NCI-H345 (cell line): ENCODE measurements at places on chromosomes 11 and 22.
A peak's percentile ranks its signal among the peaks of the same experiment; 100 is the strongest.

DNA sequence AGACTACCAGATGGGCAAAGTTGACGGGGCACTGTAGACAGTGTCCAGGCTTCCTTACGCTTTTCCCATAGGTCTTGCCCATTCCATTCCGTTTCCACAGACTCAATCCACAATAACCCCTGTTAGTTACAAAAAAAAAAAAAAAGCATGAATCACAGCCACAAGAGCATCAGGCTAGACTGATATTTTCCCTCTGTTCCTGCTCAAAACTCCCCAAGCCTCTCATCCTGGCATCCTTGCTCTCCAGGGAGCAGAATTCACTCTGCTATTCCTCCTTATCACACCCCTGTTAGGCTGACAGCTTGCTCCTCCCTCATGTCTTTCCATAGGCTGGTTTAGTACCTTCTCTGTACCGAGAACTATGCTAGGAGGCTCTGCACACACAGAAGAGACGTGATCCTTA lies 42.2 kb downstream of the TMEM123 start:
- DNase-seq = no peak

- no peak for DNase-seq
Observed at GRCh38 chr11:110133160-110133559, 40.0 kb downstream of the ZC3H12C start.

DNA sequence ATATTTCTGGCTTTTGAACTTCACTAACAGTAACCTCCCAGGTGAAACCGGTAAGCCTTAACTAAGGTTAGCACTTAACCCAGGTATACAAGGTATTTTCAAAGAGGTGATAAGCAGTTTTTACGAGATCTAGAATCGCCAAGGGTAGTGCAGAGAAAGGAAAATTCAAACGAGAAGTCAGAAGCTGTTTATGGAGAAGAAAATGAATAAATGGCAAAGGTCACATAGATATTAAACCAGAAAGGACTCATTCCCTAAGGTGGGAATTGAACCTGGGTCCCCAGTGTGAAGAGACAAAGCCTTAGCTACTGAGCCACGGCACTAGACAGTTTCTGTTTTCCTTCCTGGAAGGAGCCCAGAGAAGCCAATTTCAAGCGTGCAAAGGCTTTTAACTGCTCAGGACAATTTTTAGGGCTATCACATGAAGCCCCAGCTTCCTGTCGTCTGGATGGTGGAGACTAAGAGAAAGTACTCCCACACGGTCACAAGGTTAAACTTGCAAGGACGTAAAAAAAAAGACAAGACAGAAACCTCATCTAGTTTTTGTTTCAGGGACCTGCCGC lies 5.7 kb upstream of the C1QTNF6 start:
- no peak for DNase-seq

GRCh38 chr11:75103380-75104026 lies 6.8 kb upstream of the OR2AT4 start:
- DNase-seq = no peak

GRCh38 chr11:67647471-67647870 lies 3.1 kb downstream of the ACY3 start:
- no peak for DNase-seq

GRCh38 chr11:23314162-23314561 lies 453.9 kb upstream of the CCDC179 start:
- DNase-seq = no peak

- peak; percentile 42 for DNase-seq
Observed at GRCh38 chr22:17266251-17266971, 47.2 kb upstream of the ADA2 start.

DNA sequence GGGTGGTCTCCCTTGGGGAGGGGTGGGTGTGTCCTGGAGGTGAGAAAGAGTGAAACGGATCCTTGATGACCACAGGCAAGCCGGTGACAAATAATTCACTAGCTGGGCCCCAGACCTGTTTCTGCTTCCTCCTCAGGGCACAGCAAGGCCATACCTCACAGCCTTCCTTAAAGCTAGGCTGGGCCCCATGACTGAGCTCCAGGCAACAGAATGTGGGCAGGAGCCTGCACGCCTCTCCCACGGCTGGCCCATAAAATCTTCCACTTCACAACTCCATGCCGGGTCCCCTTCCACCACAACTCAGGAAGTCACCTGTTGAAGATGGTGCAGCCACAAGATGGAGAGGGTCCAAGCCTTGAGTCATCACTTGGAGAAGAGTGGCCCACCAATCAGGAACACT lies 23.9 kb downstream of the SLC22A12 start:
- no peak for DNase-seq

- DNase-seq = no peak
Observed at GRCh38 chr22:22865311-22866072, 22.1 kb upstream of the IGLL5 start.

GRCh38 chr11:118643142-118643994 lies 36.0 kb downstream of the PHLDB1 start:
- no peak for DNase-seq

DNA sequence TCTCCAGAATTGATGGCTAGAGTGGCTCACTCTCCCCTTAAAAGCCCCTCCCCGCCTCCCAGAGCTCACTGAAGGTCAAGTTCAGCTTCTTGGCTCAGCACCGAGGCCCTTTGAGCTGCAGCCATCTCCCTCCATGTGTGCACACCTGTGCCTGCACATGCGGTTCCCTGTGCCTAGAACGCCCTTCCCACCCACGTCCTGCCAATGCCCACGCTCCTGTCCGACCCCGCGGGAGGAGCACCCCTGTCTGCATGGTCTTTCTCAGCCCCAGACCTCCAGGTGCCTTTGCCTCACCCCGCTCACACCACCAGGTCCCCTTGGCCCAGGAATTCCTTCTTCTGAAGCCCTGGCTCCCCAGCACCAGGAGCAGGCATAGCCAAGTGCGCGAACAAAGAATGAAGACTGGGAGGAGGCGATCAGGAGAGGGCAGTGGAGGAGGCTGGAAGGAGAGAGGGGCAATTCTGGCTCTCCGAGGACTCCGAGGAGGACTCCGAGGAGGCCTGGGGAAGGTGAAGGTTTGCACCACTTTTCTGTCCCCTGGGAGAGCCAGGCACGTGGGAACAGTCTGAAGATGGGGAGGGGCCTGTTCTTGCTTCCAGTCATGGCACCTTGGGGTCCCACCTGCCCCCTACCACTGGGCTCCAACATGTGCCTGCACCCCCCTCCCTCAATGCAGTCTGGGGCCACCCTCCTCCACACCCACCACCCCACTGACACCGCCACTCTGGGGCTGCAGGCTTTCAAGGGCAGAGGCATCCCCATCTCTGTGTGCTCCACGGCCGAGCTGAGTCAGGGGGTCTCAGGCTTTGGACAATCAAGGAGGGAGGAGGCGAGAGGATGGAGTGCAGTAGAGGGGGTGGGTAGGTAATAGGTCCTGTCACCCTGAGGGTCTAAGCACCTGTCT lies 17.7 kb downstream of the IGF2 start:
- DNase-seq = no peak

GRCh38 chr22:37219533-37219932 lies 7.3 kb upstream of the SSTR3 start:
- no peak for DNase-seq

DNA sequence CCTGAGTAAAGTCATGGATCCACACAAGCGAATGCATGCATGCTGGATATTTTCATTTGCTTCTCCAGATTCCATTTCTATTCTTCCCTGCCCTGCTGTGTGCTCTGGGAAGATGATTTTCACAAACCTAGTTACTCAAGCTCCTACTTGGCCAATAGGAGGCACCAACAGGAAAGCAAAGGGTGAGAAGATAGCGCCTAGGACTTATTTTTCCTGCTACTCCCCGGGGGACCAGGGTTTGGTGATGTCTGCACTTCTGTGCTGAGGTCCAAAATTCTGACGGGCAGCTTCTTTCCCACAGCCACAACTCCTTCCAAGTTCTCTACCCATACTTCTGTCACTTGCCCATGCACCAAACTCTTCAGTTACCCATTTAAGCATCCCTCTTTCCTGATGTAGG lies 509.3 kb upstream of the TENM4 start:
- DNase-seq = no peak

DNA sequence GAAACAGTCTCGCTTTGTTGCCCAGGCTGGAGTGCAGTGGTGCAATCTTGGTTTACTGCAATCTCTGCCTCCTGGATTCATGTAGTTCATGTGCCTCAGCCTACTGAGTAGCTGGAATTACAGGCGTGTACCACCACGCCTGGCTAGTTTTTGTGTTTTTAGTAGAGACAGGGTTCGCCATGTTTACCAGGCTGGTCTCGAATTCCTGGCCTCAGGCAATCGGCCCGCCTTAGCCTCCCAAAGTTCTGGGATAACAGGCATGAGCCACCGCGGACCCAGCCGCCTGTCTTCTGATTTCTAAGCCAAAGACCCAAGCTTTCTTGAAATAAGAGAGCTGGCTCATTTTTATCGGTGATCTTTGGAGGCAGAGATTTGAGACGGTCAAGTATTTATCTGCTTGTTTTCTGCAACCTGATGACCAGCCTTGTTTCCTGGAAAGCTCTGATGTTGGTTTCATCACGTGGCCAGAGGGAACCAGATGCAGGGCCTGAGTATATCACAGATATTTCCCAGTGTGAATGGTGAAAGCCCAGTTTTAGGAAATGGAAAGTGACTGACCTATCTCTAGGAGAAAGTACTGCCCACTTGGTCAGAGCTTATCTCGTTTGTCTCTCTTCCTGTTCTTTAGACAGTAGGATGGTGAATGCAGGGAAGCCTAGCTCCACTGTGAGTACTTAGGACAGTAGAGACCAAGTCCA lies 5.7 kb upstream of the SIDT2 start:
- DNase-seq = no peak

DNA sequence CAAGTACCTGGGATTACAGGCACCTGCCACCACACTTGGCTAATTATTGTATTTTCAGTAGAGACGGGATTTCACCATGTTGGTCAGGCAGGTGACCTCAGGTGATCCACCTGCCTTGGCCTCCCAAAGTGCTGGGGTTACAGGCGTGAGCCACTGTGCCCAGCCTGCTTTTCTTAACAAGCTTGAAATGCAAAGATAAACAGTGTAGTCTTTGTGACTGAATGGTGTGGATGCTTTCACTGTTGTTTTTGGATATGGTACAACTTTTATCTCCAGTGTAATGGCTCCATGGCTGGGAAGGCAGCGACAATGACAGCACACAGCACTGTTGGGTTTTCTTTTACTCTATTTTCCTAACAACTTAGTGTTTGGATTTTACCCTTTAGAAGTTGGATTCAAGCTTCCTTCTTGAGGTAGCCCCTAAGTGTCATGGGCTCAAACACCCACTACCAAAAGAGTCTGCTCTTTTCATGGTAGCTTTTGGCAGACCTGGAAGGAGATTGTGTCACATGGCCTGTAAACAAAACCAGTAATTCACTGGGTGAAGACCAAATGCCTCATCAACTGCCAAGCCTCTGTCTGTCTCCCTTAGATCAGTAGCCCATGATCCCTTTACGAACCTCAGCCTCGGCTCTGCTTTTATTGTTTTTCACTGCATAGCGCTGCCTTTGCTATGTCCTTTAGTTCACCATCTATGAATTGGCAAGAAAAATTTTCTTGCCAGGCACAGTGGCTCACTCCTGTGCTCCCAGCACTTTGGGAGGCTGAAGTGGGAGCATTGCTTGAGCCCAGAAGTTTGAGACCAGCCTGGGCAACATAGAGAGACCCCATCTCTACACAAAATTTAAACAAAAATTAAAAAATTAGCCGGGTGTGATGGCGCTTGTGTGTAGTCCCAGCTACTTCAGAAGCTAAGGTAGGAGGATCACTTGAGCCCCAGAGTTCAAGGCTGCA lies 6.4 kb downstream of the VPS51 start:
- no peak for DNase-seq

DNA sequence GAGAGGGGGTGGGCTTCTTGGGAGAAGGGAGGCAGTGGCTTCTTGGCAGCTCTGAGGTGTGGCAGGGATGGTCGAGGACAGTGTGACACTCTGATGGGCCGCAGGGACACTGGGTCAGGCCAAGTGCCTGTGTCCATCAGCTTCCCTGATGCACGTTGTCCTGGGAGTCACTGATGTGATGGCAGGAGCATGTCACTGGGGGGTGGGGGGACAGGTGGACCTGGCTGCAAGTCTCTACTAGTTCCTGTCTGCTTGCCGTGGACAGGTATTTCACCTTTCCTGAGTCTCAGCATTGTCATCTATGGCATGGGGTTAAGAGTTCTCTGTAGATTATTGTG lies 592.9 kb downstream of the TBC1D22A start:
- DNase-seq = no peak

DNA sequence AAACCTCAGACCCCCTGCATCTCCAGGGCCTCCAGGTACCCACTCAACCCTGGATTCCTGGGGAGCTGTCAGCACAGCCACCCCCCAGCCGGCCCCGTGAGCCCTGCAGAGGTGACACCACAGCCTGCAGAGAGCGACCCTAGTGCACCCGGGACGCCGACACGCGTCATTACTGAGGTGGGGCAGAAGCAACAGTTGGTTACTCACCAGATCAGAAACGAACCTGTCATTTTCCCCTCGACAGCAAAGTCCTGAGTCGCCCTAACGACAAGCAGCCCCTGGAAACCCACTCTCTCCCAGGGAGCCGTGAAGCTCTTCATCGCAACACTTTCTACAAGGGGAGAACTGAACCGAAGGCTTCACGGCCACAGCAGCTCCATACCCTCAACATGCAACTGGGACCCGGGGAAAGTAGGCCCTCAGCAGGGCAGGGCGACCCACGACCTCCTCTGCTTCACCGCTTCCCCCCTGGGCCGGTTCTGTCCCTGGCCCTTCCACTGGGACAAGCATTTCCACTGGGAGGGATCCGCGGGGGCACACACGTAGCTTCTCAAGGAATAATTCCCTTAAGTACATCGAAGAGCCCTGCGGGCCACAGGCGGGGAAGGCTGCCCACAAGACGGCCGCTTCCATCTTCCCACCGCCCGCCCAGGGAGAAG lies 1.6 kb downstream of the BRD1 start:
- no peak for DNase-seq

DNA sequence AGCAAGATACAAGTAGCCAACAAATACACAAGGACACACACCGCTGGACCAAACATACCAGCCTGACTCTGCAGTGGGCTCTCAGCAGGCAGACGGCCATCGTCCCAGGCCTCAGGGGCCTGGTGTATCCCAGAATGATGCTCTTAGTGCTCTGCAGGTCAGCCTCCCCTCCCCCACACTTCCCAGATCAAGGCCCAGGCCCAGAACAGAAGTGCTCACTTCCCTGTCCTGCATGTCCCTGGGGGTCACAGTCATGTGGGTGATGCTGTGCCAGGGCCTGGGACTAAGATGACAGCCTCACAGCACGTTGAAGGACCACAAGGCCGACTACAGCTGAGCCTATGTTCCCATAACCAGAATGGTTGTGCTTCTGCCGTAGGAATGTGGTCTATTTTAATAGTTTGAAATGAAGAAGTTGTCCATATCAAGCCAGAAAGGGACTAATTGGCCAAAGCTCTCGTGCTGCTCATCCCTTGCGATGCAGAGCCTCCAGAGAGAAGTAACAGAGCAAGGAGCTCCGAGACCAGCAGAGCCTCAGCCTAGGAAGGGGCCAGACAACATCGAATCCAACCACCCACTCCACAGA lies 48.6 kb downstream of the GAB4 start:
- DNase-seq = no peak

- no peak for DNase-seq
Observed at GRCh38 chr11:123255909-123256308, 60.9 kb upstream of the CLMP start.

DNA sequence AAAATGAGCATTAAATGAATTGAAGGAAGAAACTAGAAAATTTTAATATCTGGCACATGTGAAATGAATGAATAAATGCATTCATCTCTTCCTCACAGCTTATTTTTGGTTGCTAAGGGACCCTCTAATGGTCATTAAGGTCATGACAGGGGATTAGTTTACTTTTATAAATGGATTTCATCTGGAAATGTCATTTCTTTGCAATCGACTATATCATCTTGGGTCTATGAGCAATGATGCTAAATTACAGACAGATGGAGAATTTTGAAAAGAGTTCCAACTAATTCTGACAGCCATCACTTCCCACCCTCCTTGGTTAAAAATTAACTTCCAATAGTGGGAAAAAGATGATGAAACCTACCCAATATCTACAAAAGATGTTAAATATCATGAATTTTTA lies 98.0 kb downstream of the KIF18A start:
- no peak for DNase-seq
